ENCODE measurements at places on chromosomes 4 and X.

DNA sequence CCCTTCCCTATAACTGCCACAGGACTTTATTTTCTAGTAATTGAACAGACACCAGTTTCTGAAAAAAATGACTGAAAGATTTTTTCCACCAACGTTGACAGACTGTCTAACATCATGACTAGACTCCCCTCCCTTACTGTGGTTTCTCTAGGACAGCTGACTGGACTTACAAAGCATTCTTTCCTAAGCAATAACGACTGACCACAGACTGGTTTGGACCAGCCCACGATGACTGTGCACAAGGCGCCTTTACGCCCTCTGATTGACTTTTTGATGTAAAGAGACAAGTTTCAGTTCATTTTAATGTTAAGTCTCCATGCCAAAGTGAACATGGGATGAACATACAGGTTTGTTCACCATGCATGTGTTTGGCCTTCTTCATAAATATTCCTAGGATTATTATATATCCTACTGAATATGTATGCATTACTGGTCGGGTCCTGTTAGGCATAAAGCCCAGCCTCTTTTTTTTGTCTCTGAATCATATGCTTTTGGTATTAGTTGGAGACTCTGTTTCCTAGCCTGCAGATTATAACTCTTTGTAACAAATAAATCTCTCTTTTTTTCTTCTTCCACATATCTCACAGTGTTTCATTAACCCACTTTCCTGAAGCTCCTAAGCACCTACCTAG is 50.5 kb upstream of the UGT2B4 start:
- DNase-seq: no peak

DNA sequence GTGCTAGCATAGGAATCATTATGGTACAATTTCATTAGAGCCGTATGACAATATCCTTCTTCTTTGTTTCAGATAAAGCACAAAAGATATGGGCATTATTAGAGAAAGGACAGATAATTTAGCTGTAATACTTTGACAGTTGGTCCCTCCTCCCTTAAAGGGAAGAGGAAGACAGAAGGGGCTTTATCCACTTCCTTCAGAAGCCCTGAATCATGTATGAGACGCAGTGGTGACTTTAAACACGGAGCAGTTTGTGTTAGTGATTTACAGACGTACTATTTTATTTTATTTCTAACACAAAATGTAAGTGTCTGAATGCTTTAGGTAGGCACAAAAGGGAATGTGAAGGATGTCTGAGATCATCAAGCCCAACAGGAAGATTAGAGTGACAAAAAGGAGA is 467.7 kb downstream of the IL15 start:
- no peak for DNase-seq

DNA sequence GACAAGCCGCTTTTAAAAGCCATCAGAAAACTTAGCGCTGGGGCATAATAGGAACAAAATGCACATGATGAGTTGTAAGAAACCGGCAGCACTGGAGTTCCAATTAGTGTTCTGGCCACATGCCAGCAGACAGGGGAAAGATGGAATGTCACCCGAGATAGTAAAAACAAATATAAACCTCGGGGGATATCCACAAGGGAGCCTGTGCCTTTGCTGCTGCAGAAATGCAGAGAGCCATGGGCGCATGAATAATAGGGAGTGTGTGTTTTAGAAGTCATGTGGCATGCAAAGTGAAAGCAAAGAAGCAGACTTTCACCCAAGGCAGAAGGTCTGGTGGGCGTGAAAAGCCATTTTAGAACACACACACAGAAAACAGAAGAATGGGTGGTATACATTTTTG is 19.1 kb downstream of the GPRASP3 start:
- DNase-seq: no peak

GRCh38 chrX:153438532-153438931 is 7.3 kb downstream of the TREX2 start:
- DNase-seq: no peak

- no peak for DNase-seq
Observed at GRCh38 chr4:137124278-137124932, 407.9 kb downstream of the PCDH18 start.

- DNase-seq: no peak
Observed at GRCh38 chr4:111879539-111879938, 265.7 kb upstream of the FAM241A start.

DNA sequence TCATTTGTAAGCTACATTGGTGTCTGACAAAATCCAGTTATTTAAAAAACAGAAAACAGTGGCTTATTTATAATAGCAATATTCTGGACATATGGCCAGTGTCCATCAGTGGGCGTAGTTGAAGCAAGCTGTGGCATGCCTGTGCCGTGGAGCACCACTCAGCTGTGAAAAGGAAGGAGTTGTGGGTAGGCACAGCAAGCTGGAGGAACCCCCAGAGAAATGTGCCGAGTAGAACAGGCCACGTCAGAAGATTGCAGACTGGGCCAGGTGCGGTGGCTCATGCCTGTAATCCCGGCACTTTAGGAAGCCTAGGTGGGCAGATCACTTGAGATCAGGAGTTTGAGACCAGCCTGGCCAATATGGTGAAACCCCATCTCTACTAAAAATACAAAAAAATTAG is 102.4 kb downstream of the GPR143 start:
- DNase-seq: no peak

DNA sequence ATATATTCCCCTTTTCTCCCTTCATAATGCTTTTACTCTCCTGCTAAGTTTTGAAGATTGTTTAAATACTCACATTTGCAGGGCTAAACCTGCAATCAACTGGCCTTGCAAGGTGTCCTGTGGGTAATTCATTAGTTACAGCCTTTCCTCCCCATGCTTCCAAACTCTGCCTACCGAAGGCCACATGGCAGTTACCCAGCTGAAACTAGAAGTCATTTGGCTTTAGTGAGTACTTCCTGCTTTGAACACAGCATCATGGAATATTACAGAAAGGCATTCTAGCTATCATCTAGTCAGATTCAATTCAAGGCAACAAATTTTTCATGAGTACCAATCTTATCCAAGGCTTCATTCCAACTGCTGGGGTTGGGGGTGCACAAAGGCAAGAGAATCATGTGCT is 55.6 kb downstream of the SRPX start:
- no peak for DNase-seq

GRCh38 chr4:2434420-2434819 is 15.7 kb downstream of the CFAP99 start:
- no peak for DNase-seq

DNA sequence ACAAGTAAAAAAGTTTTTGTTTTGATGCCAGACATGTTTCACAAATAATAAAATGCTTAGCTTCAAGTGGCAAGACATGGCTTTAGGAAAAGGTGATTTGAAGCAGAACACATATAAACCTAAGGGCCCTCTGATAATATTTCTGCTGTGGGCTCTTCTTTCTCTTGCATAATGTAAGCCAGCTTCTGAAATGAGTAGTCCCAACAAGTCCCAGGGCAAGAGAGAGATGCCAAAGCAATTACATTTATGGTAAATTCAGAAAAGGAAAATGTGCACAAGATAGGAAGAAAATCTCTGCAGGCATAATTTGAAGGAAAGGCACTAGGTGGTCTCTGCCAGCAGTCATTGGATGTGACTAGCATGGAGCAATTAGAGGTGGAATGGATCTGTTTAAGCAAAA is 170.8 kb upstream of the GALNT7 start:
- DNase-seq: no peak

DNA sequence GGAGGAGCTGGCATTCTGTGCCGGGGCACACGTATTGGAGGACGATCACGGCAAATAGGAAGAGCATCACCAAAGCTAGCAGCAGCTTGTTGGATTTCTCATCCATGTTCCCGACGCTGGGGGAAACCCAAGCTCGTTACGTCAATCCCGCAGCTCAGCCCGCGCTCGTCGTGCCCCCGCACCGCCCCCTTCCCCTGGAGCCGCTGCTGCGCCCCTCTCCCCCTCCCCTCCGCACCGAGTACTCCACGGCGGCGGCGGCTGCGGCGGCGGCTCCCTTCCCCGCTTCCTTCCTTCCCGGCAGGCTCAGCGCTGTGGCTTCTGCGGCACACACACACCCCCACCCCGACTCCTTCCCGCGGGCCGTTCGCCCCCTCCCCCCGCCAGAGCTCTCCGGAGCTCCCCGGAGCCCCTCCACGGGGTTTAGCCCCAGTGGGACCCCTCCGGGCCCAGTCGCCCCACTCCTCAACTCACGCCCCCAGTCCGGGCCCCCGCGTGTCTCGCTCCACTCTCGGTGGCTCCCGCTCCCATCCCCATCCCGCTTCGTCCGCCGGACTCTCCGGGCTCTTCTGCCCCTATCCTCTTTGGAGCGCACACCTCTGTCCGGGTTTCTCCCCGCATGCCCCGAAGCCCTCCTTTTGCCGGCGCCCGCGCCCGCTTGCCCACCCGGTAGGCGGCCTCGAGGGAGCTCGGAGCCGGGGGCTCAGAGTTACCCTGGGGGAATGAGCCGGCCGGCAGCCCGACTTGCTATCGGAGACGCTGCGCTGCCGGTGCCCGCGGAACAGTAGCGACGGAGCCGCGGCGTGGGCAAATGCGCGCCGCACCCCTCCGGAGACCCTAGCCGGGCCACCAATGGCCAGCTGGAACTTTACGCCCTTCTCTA is 978 bp downstream of the HS6ST2 start:
- DNase-seq: no peak

DNA sequence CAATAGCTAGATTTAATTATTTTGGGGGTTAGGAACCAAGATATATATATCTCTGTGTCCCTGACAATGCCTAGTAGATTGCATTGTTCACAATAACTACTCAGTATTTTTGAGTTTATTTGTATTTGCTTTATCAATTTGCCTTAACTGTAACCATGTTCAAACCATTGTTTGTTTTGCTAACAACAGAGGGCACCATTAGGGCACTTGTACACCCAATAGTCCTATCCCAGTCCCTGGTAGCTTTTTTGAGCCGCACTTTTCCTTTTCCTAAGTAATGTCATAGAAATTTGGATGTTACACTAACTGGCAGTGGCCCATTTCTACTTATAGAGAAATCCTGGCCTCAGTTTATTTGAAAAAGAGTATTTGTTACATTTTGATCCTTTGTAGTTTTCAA is 575 bp upstream of the KLHL5 start:
- no peak for DNase-seq

GRCh38 chrX:51487960-51488267 is 8.5 kb downstream of the NUDT11 start:
- no peak for DNase-seq

DNA sequence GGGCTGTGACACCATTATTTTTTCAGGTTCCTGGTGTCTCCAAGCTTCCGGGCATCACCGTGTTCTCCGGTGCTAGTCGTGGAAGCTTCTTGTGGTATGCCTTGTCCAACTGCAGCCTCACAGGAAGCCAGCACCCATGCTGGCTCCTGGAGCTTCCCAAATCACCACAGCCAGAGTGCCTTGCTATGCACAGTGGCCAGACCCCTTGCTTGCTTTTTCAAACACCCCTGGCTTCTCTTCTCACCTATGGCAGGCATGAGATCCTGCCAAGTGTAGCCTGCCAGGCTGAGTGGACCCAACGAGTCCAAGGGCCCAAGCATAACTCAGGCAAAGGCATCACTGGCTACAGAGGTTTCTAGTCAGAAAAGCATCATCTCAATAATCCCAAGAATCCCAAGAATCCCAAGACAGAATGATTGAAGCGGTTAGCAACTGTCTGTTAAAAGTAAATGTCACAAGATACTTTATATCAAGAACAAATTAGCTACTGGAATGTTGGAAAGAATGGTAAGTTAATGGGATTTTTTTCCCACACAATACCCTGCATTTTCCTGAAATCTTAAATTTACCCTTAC is 1522.9 kb downstream of the PCDH18 start:
- no peak for DNase-seq

DNA sequence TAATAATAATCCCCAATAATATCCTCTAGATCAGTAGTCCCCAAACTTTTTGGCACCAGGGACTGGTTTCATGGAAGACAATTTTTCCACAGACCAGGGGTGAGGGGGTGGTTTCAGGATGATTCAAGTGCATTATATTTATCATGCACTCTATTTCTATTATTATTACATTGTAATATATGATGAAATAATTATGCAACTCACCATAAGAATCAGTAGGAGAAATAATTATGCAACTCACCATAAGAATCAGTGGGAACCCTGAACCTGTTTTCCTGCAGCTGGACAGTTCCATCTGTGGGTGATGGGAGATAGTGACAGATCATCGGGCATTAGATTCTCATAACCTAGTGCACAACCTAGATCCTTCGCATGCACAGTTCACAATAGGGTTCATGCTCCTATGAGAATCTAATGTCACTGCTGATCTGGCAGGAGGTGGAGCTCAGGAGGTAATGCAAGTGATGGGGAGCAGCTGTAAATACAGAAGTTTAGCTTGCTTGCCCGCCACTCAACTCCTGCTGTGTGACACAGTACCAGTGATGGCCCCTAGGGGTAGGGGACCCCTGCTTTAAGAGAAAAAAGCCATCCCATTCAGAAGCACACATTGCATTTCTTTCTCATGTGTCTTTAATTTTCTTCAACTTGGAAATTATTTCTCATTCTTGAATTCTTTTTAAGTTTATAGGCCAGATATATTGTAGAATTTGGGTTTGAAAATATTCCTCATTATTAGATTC is 16.0 kb upstream of the SH3RF1 start:
- DNase-seq: no peak

- peak; percentile 24 for DNase-seq
Observed at GRCh38 chrX:10620121-10620699, at the start of gene MID1. Gene MID1 (minus strand): TSS chrX:10620585. CDS start chrX:10567547, 53,038 bp downstream.

- DNase-seq: no peak
Observed at GRCh38 chrX:150229481-150229880, 133.6 kb upstream of the MAMLD1 start.

DNA sequence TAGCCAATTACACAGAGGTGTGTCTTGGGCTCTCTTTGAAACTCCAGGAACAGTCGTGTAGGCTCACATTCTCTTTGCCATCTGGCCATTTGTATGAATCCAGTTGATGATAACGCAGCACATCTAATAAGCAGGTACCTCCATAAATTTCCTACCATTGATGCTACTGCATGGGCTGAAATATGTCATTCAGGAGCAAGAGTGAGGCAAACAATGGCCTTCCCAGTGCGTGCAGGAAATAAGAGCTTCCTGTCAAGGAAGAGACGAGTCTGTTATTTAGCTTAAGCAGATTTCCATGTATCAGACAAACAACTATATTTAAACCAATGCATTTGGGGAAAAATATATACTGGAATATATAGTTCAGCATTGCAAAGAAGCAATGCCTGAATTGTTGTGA is 102.1 kb upstream of the MXRA5 start:
- no peak for DNase-seq

DNA sequence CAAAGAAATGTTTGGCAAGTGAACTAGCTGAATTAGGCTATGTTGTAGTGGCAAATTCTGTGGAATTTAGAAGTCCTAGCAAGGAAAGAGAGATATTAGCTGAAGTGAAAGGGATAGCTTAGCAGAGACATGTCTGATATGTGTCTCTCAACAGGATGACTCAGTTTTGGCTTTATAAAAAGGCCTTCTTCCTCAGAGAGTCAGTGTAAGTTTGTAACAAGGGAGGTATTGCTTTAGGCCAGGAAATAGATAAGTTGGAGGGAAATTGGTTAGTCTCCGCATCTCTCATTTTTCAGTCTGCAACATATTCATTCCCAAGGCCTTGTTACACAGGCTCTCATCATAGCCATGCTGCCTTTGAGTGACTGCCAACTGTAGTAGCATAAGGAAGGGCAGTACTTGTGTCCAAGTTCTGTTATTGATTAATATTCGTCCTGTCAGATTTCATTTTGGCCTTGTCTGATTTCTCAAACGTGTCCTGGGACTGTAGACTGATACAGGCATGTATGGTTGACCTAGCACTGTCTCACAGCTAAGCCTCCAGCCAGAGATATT is 4.0 kb downstream of the TMEM164 start:
- DNase-seq: no peak

GRCh38 chr4:117327491-117327890 is 242.1 kb upstream of the TRAM1L1 start:
- no peak for DNase-seq

GRCh38 chrX:110584083-110584482 is 211.5 kb downstream of the CHRDL1 start:
- DNase-seq: no peak

GRCh38 chr4:175103403-175103802 is 185.2 kb downstream of the ADAM29 start:
- no peak for DNase-seq

Measured in NCI-H187 (cell line).